ENCODE measurements at places on chromosomes 13 and 19.

DNA sequence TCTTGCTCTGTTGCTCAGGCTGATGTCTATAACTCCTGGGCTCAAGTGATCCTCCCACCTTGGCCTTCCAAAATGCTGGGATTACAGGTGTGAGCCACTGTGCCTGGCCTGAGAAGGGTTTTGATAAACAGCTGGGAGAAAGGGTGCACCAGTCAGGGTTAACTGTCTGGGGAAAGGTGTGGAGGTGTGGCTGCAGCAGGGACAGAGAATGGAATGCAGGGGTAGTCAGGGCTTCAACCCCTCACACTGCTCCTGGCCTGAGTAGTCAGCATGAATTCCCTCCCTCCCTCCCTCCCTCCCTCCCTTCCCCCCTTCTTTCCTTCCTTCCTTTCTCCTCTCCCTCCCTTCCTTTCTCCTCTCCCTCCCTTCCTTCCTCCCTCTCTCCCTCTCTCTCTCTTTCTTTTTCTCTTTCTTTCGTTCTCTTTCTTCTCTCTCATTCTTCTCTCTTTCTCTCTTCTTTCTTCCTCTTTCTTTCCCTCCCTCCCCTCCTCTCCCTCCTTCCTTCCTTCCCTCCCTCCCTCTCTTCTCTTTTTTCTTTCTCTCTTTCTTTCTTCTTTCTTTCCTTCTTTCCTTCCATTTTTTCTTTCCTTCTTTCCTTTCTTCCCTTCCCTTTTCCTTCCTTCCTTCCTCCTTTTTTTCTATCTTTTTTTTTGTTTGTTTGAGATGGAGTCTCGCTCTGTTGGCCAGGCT is 16.0 kb downstream of the MYO1F start:
- DNase-seq = no peak

DNA sequence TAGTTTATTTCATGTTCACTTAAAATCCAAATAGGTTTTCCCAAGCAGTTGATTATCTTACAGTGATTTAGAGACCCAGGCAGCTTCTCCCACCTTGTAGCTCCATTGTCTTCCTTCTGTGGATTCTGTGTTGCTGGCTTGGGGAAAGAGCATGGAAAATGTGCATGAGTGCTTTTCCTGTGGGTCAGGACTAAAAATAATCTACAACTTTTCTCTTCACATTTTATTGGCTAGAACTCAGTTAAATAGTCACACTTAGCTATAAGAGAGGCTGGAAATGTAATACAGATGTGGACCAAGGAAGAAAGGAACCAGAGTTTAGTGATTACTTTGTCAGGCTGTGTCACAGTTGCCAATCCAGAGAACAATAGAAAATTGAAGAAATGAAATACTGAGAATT is 198.8 kb downstream of the NBEA start:
- no peak for DNase-seq

DNA sequence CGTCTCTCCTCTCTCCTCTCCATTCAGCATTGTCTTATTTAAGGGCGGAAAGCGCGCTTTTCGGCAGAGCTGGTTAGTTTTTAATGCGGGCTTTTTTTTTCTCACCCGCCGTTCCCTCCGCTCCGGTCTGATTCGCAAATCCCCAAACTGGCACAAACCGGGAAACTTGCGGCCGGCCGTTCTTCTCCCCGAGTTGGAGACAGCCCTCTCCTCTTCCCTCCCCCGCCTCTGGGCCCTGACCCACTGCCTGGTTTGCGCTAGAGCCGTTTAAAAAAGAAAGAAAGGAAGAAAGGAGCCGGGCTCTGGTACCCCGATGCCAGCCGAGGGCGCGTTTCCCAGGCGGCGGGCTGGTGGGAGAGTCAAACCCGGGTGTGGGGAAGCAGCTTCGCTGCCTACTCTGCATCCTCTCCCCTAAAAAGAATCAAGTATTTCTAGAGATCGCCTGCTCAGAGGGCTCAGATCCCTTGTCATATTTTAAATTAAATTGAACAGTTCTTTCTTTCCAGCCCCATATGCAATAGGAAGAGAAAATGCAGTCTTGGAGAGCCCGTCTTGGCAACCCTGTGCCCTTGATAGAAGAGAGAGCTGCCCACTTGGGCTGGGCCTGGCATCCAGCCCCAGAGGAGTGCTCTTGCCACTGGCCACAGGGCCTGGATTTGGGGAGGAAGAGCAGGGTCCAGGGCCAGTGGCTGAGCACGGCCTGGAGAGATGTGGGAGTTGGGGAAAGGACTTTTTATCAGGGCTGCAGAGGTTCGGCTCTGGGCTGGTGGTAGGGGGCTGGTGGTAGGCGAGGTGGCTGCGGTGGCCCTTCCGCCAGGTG is 19.0 kb downstream of the NFIX start:
- no peak for DNase-seq

DNA sequence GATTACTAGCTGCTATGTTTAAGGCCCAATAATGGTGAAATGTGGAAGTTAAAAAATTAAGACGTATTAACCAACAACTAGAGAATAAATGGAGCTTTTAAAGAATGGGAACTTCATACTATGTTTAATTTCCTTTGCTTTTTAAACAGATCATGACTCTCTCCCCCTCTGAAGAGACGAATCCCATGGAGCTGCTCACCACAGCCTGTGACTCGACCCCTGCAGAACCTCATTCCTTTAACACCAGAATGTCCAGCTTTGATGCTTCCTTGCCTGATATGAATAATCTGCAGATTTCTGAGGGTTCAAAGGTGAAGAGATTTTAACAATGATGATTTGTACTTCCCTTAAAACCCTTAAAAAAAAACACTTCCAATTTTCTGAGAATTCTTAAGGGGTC is 53.0 kb downstream of the ZAR1L start:
- no peak for DNase-seq

GRCh38 chr19:6092329-6093286 is 17.7 kb downstream of the RFX2 start:
- DNase-seq = no peak

DNA sequence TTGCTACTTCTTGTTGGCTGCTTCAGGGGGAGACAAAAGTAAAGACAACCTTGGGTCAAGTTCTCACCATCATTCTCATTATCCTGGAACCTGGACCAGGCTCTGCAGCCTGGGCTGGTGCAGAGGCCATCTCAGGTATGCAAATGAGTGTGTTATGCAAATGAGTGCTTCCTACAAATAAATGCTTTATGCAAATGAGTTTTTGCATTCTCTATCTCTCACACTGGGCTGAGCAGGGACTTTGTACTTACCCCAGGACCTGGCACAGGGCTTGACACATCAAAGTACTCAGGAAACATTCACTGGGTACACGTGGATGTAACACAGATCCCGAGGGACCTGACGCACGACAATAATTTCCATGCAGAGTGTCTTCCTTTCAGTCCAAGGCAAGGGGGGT is 103.0 kb downstream of the DNAJC15 start:
- DNase-seq = no peak

GRCh38 chr13:43150369-43151207 is 127.2 kb downstream of the DNAJC15 start:
- DNase-seq = no peak

GRCh38 chr19:35403116-35403760 is 32.4 kb downstream of the GPR42 start:
- DNase-seq = no peak

DNA sequence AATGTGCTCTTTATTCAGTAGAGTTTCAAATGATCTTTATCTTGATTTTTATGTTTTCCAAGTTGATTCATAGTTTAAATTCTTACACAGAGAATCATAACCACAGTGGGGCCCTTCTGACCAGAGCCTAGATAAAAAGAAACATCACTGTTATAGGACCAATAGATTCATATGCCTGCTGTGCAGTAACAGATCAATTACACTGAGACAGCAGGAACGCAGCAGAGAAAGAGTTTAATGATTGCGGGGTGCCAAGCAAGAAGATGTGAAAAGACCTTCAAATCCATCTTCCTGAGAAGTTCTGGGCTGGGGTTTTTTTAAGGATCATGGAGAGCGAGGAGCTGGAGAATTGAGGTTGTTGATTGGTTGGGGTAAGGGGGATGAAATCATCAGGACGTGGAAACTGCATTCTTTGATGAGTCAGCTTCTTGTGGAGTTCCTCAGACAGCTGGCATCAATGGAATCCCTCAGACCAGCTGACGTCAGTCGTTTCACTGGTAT is 346.6 kb downstream of the TBC1D4 start:
- DNase-seq = no peak

DNA sequence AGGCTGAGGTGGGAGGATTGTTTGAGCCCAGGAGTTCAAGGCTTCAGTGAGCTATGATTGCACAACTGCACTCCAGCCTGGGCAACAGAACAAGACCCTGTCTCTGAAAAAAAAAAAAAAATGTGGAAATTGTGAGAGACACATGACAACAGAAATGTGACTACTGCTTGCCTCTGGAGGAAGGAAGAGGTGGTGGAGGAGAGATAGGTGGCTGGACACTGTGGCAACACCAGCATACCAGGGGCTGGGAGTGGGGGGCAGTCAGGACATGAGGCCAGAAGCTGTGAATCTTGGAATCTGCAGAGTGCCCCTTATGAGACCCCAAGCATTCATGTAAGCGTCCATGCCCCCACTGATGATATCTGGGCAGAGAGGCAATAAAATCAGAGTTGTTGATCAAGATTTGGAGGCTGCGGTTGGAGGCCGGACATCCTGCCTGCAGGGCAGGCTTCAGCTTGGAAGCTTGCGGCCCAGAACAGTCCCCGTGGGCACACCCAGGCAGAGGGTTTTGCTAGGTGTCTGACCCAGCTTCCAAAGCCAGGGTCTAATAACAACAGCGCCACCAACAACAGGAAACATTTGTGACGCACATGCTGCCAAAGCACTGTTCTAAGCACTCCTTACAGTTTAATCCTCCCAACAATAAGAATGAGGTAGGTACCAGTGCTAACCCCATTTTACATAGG is 16.9 kb downstream of the FAM187B start:
- DNase-seq = peak; percentile 89

DNA sequence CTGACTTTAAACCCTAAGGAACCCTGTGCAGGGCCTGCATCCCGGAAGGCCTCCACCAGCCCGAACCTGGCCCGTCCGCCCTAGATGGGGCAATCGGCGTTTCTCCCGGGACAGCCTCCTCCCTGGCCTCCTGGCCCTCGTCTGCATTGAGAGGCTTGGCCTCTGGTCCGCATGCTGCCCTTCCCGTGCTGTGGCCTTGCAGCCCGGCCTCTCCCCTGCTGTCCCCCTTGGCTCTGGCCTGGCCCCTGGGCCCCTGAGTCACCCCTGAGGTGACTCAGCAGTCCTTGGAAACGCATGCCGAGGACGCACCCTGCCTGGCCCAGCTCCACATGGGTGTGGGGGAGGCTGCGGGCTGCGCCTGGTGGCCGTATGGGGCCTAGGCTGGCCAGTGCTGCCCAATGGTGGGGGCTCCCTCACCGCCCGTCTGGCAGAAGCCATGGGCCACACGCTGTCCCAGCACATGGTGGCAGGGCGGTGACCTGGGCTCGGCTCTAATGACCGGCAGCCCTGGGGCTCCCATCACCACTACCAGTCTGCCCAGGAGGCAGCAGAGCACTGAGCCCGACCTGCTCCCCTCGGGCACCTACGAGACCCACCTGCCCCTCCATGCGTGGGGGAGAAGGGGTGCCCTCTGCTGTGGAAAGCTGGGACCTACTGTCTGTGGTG is 25.7 kb downstream of the SH3GL1 start:
- DNase-seq = no peak

GRCh38 chr19:19686580-19686979 is 17.9 kb downstream of the ZNF101 start:
- no peak for DNase-seq

- DNase-seq = no peak
Measured at GRCh38 chr13:100269837-100270236, 180.9 kb downstream of the PCCA start.

DNA sequence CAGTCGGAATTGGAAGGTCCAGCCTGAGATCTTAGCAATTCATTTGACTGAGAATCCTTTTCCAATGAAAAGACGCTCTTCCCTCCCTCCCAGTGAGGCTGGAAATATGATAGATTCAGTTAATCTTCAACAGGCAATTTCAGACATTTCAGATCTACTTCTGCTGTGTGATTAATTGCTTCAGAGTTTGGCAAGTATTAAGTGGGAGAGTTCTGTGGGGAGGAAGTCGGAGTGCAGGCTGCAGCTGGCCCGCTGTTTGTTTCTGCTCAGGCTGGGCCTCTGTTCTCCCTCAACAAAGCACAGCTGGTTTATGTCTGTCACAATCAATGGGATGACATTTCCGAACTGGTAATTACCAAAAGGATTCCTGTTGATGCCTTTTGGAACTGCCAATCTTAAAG is 178.2 kb downstream of the NDFIP2 start:
- DNase-seq = no peak

- no peak for DNase-seq
Measured at GRCh38 chr13:37594550-37594949, 4.0 kb downstream of the POSTN start.

GRCh38 chr13:62931853-62932252 is 1516.2 kb upstream of the PCDH20 start:
- no peak for DNase-seq

DNA sequence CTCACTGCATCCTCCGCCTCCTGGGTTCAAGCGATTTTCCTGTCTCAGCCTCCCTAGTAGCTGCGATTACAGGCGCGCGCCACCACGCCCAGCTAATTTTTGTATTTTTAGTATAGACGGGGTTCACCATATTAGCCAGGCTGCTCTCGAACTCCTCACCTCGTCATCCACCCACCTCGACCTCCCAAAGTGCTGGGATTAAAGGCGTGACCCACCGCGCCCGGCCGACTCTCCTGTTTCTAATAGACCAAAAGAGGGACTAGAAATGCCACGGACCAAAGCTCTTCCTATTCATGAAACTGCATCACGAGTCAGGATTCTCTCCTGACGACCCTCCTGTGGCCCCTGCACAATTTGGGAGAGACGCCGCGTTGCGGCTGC is 563 bp downstream of the ZNF43 start:
- peak; percentile 12 for DNase-seq

- no peak for DNase-seq
Measured at GRCh38 chr19:5588441-5588840, 20.7 kb upstream of the TINCR start.

GRCh38 chr19:21434516-21434915 is 37.6 kb downstream of the ZNF493 start:
- DNase-seq = no peak

GRCh38 chr19:18607226-18608101 is 865 bp upstream of the CRLF1 start:
- no peak for DNase-seq

GRCh38 chr19:40365613-40366401 is 17.3 kb downstream of the PLD3 start:
- peak; percentile 33 for DNase-seq

DNA sequence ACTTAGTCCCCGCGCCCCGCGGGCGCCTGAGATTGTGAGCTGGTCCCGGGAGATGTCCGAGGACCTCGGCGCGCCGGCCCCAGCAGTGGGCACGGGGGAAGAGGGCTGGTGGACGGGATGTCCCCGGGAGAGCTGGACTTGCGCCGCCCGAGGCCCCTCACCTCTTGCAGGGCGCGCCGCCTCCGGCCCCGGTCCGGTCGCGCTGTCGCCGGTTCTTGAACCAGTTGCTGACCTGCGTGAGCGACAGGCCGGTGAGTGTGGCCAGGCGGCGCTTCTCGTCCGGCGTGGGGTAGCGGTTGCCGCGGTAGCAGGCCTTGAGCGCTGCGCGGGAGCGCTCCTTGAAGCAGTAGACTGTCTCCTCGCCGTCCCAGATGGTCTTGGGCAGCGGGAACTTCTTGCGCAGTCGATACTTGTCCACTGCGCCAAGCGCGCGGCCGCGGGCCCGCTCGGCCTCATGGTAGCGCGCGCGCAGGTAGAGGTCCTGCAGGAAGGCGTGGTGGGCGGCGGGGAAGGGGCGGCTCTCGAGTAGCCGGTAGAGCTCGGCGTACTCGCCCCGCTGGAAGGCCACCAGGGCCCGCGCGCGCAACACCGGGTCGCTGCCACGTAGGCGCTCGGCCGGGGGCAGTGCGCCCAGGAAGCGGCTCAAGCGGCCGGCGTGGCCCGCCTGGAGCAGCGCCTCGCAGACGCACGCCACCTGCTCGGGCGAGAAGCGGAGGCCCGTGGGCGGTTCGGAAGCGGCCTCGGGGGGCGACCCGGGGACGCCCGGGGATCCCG is 984 bp downstream of the SIX5 start:
- no peak for DNase-seq
